ENCODE measurements at places on chromosomes 3 and 15.

DNA sequence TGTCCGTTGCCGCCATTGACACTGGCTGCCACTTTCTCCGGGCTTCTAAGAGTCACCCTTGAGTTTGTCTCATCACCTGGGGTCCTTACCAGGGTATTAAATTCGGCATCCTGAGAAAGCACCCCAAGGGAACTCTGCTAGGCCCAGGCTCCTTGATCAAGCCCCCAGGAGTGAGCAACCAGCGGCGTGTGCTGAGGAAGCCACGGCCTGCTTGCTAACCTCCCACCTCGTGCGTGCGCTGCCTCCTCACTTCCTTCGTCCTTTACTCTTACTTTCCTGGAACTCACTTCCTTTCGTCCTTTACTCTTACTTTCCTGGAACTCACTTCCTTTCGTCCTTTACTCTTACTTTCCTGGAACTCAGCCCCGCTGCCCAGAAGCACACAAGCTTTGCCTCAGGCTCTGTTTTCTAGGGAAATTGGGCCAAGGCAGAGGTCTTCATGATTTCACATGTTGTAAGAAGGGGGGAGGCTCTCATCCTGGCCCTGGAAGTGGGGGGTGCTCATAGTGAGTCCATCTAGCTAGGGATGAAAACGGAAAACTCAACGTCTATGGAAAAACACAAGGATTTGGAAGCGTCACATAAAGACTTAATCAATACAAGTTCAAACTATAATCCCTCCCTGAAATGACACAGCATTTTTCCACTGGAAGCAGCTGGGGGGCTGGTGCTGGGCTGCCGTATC lies 36.7 kb upstream of the BDH1 start:
- peak overlapping the region; percentile 87 for H3K27ac ChIP-seq
- DNase-seq, result peak; percentile 53
- H3K36me3 ChIP-seq, result no peaks in the 10 kb centered on the region
- no peak overlapping the region for H3K4me3 ChIP-seq
- peaks cover 17% of the 10 kb centered on the region for H3K4me1 ChIP-seq
- no peaks in the 10 kb centered on the region for H3K27me3 ChIP-seq

- no peak overlapping the region for H3K27ac ChIP-seq
- H3K4me3 ChIP-seq, result no peak overlapping the region
- H3K36me3 ChIP-seq, result no peaks in the 10 kb centered on the region
- peaks cover 8% of the 10 kb centered on the region for H3K4me1 ChIP-seq
- H3K27me3 ChIP-seq, result no peaks in the 10 kb centered on the region
Observed at GRCh38 chr3:29552051-29552450, 271.2 kb downstream of the RBMS3 start.

GRCh38 chr3:74845081-74845480 lies 230.6 kb upstream of the CNTN3 start:
- no peaks in the 10 kb centered on the region for H3K4me1 ChIP-seq
- H3K36me3 ChIP-seq, result no peaks in the 10 kb centered on the region
- H3K4me3 ChIP-seq, result no peak overlapping the region
- no peak overlapping the region for H3K27ac ChIP-seq
- DNase-seq, result no peak
- H3K27me3 ChIP-seq, result no peaks in the 10 kb centered on the region

DNA sequence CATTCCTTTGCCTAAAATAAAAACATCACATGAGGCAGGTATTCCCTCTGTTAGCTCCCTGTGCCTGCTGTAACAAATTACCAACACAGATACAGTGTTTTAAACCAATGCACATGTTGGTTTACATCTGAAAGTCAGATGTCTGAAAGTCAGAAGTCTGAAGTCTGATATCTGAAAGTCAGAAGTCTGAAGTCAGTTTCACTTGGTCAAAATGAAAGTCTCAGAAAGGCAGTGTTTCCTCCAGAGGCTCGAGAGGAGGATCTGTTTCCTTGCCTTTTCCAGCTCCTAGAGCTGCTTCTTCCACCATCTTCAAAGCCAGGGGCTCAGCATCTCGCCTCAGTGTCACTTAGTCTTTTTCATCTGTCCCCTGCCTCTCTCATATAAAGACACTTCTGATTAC lies 22.0 kb downstream of the SST start:
- peaks cover 5% of the 10 kb centered on the region for H3K4me1 ChIP-seq
- no peak overlapping the region for H3K4me3 ChIP-seq
- DNase-seq, result no peak
- H3K36me3 ChIP-seq, result no peaks in the 10 kb centered on the region
- peaks cover 65% of the 10 kb centered on the region for H3K27me3 ChIP-seq

GRCh38 chr3:129425213-129425612 lies 3.2 kb downstream of the EFCAB12 start:
- no peak for DNase-seq
- peaks cover 17% of the 10 kb centered on the region for H3K36me3 ChIP-seq
- peaks cover 45% of the 10 kb centered on the region for H3K4me1 ChIP-seq
- H3K27me3 ChIP-seq, result no peaks in the 10 kb centered on the region
- H3K27ac ChIP-seq, result no peak overlapping the region

- no peaks in the 10 kb centered on the region for H3K4me1 ChIP-seq
- no peak overlapping the region for H3K27ac ChIP-seq
- no peak for DNase-seq
- no peak overlapping the region for H3K4me3 ChIP-seq
- H3K36me3 ChIP-seq, result no peaks in the 10 kb centered on the region
- H3K27me3 ChIP-seq, result peaks cover 2% of the 10 kb centered on the region
Observed at GRCh38 chr3:27311400-27311799, 57.8 kb downstream of the NEK10 start.

DNA sequence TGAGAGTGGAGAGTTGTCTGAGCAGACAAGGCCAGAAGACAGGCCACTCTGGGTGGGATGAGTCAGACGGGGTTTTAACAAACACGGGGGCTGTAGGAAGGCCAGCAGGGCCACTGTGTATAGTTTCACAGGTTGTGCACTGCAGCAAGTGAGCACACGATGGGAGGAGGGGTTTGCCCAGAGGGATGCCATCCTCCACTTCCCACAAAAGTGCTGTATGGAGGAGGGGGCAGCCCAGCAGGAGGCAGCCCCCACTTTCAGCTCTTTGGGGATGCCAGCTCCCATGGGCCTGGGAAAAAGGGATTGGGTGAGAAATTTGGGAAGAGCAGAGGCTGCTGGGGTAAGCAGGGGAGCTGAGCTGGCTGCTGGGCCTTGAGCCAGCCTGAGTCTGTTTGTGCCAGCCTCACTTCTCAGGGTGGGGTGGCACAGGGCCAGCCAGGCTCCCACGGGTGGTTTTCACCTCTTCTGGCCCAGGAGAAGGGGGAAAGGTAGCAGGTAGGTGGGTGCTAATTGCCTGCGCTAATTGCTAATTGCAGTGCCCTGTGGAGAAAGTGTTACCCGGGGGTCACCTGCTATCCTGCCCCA lies 6.7 kb downstream of the ZBTB47 start:
- H3K36me3 ChIP-seq, result no peaks in the 10 kb centered on the region
- no peak for DNase-seq
- H3K27me3 ChIP-seq, result no peaks in the 10 kb centered on the region
- H3K4me3 ChIP-seq, result no peak overlapping the region
- H3K4me1 ChIP-seq, result no peaks in the 10 kb centered on the region

- H3K27me3 ChIP-seq, result peaks cover 9% of the 10 kb centered on the region
- H3K36me3 ChIP-seq, result no peaks in the 10 kb centered on the region
- peaks cover 23% of the 10 kb centered on the region for H3K4me1 ChIP-seq
Observed at GRCh38 chr3:46261926-46262594, 19.8 kb downstream of the CCR3 start.

GRCh38 chr3:112013784-112014143 lies 15.0 kb downstream of the TAGLN3 start:
- no peaks in the 10 kb centered on the region for H3K27me3 ChIP-seq
- H3K4me1 ChIP-seq, result peaks cover 24% of the 10 kb centered on the region
- H3K4me3 ChIP-seq, result no peak overlapping the region
- no peak overlapping the region for H3K27ac ChIP-seq
- no peak for DNase-seq
- H3K36me3 ChIP-seq, result no peaks in the 10 kb centered on the region

DNA sequence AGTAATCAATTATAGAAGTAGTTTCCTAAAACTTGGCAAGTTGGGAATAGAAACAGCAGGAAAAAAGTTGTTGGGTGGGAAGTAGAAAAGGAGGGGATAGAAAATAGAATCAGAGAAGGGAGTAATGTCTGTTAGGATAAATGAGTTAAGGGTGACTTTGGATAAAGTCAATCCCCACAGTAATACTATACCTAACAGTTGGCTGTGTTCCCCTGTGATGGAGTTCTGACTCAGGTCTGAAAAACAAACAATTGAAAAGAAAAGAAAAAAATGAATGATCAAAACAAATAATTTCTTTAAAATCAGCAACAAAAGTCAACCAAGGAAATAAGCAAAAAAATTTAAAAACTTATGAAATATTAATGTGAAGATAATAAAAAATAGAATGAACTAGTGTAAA lies 50.3 kb downstream of the EMC4 start:
- H3K36me3 ChIP-seq, result peaks cover 30% of the 10 kb centered on the region
- no peaks in the 10 kb centered on the region for H3K27me3 ChIP-seq
- H3K4me1 ChIP-seq, result peaks cover 31% of the 10 kb centered on the region

DNA sequence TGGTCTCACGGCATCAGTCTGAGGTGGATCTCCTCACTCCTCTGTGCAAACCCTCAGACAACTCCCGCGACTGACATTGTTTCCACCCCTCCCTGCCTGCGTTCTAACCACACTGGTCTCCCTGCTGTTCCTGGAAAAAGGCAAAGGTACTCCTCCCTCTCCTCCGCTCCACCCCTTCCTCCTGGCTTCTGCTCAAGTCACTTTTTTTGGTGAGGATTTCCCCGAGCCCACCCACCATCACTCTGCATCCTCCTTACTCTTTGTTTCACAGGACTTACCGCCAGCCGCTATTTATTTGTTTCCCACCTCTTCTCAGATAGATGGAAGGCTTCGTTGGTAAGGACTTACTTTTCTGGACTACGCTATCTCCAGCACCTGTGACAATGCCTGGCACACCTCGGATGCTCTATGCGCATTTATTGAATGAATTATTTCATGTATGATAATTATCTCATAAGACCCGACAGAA lies 25.6 kb downstream of the PRR23E start:
- H3K4me3 ChIP-seq, result no peak overlapping the region
- peaks cover 2% of the 10 kb centered on the region for H3K4me1 ChIP-seq
- no peak for DNase-seq
- peaks cover 20% of the 10 kb centered on the region for H3K27me3 ChIP-seq
- H3K27ac ChIP-seq, result no peak overlapping the region

GRCh38 chr3:14508966-14509795 lies 31.0 kb downstream of the GRIP2 start:
- H3K4me3 ChIP-seq, result no peak overlapping the region
- H3K27ac ChIP-seq, result no peak overlapping the region
- peaks cover 6% of the 10 kb centered on the region for H3K4me1 ChIP-seq

DNA sequence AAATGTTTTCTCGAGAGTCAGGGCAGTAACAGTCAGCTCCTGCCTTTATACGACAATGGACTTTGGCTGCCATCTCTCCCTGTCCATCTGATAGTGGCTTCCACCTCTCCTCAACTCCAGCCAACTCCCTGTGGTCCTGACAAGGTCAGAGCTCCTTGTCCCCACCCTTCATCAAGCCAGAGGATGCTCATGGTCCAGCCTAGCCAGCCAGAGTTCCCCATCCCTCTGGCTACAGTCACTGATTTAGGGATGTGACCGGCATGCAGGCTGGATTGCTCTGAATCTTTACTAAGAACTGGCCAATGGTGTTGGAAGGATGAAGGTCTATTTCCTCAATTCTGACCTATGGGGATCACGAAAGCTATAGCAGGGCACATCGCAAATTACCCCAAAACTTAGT lies 156.1 kb downstream of the OR4M2 start:
- no peaks in the 10 kb centered on the region for H3K36me3 ChIP-seq
- peaks cover 13% of the 10 kb centered on the region for H3K4me1 ChIP-seq
- DNase-seq, result no peak
- no peak overlapping the region for H3K27ac ChIP-seq
- H3K4me3 ChIP-seq, result no peak overlapping the region

- DNase-seq, result peak; percentile 41
- peaks cover 32% of the 10 kb centered on the region for H3K36me3 ChIP-seq
- H3K4me3 ChIP-seq, result peak overlapping the region; percentile 65
Observed at GRCh38 chr15:60583946-60584345, 105.0 kb upstream of the ICE2 start.

DNA sequence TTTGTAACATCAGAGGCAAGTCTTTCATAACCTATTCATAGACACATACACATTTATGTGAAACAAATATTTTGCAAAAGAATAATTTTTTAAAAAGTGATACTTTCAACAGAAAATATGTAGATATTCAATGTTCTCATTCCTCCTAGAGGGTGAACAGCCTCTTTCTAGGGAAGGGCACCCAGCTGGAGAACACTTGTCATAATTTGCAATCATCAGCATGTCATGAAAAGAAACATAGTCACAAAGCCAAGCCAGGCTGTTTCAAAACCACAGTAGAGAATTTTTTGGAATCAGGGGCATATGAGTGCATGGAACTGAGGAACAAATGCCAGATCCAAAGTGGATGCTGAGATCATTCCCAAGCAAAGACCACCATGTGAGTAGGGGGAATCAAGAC lies 406.9 kb upstream of the ADAMTS9 start:
- no peaks in the 10 kb centered on the region for H3K36me3 ChIP-seq
- no peak overlapping the region for H3K27ac ChIP-seq
- no peaks in the 10 kb centered on the region for H3K4me1 ChIP-seq
- DNase-seq, result no peak
- H3K27me3 ChIP-seq, result no peaks in the 10 kb centered on the region

GRCh38 chr15:67613708-67614107 lies 71.2 kb downstream of the MAP2K5 start:
- H3K4me1 ChIP-seq, result peaks cover 3% of the 10 kb centered on the region
- no peaks in the 10 kb centered on the region for H3K27me3 ChIP-seq
- H3K27ac ChIP-seq, result no peak overlapping the region
- no peak for DNase-seq
- no peak overlapping the region for H3K4me3 ChIP-seq

GRCh38 chr3:100844063-100844936 lies 135.0 kb downstream of the TFG start:
- DNase-seq, result no peak
- H3K4me1 ChIP-seq, result no peaks in the 10 kb centered on the region
- peaks cover 19% of the 10 kb centered on the region for H3K27me3 ChIP-seq
- H3K36me3 ChIP-seq, result no peaks in the 10 kb centered on the region
- no peak overlapping the region for H3K27ac ChIP-seq

- no peaks in the 10 kb centered on the region for H3K4me1 ChIP-seq
- no peak overlapping the region for H3K27ac ChIP-seq
- H3K27me3 ChIP-seq, result no peaks in the 10 kb centered on the region
- H3K4me3 ChIP-seq, result no peak overlapping the region
- no peak for DNase-seq
Observed at GRCh38 chr3:161700998-161701397, 204.4 kb downstream of the OTOL1 start.

DNA sequence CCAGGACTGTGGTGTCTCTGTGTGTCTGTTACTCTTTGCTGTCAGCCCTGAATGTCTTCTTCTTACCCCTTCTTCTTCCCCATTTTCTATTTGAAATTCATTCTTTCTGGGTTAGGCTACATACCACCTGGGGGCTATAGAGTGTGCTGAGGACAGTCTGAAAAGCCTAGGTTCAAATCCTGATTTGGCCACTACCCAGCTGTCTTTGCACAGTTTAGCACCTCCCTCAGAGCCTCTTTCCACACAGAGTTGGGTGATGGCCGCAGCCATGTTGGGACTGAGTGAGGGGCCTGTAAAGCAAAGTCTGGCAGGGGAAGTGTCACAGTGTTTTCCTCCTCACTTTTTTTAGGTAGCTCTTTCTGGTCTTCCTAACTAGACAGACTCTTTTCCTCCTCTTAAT lies 113.7 kb downstream of the CHCHD6 start:
- no peak for DNase-seq
- no peaks in the 10 kb centered on the region for H3K27me3 ChIP-seq
- H3K4me3 ChIP-seq, result no peak overlapping the region
- H3K36me3 ChIP-seq, result peaks cover 18% of the 10 kb centered on the region
- no peak overlapping the region for H3K27ac ChIP-seq

GRCh38 chr15:41512512-41512939 lies 1.1 kb downstream of the LTK start:
- DNase-seq, result no peak
- peak overlapping the region; percentile 58 for H3K4me3 ChIP-seq
- peaks cover 25% of the 10 kb centered on the region for H3K4me1 ChIP-seq
